ENCODE measurements at places on chromosomes 3 and 15.

- no peak for DNase-seq
Observed at GRCh38 chr3:17836919-17837318, 94.5 kb upstream of the TBC1D5 start.

DNA sequence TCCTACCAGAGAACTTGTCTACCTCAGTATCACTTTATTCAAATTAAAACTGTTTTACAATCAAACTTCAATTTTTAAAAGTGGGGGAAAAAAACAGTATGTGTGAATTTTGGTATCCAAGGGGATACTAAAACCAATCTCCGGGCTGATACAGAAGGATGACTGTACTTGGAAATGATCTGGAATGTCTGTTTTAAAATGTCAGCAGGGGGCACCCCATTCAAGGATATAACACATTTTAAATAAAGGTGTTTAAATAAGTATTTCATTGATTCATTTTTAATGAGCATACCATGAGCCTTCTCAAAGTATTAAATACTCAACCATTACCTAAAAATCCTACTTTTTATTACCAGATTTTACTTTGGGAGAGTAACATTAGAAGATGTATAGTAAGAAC lies 67.9 kb downstream of the ULK4 start:
- DNase-seq, result no peak

GRCh38 chr3:147404000-147404799 lies 2.1 kb downstream of the ZIC4 start:
- DNase-seq, result no peak

DNA sequence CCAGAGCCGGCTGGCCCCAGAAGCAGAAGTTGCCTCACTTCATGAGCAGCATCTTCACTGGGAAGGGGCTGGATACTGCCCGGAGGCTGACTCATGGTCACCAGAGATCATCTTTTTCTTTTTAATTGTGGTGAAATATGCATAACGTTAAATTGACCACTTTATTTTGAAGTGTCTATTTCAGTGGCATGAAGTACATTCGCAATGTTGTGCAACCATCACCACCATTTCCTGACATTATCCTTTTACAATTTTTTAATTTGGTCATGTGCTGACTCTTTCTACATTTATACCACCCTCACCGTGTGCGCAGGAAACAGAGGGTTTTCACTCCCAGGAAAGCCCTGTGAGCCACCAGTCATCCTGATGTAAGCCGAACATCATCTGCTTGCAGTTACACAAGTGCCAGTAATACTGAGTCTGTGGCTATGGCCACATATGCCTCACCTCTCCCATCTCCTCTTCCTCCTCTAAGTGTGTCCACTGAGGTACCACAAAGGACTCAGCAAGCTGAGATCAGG lies 51.6 kb upstream of the ABHD17C start:
- DNase-seq, result no peak

DNA sequence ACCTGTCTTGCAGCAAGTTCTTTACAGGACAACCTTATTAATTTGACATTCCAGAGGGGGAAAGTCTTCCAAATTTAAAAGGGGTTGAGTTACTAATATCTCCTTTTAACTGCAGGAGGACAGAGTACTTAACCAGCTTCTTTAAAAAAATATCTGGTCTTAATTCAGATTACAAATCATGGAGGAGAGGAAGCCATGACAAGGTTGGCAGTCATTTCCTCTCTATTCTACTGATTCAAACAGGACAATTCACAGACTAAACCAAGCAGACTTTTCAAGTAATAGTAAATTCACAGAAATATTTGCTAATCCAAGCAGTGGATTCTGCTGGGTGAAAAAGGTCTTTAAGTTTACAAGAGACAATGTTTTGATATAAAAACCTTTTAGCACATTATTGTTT lies 185.3 kb downstream of the CFAP20DC start:
- DNase-seq, result no peak

DNA sequence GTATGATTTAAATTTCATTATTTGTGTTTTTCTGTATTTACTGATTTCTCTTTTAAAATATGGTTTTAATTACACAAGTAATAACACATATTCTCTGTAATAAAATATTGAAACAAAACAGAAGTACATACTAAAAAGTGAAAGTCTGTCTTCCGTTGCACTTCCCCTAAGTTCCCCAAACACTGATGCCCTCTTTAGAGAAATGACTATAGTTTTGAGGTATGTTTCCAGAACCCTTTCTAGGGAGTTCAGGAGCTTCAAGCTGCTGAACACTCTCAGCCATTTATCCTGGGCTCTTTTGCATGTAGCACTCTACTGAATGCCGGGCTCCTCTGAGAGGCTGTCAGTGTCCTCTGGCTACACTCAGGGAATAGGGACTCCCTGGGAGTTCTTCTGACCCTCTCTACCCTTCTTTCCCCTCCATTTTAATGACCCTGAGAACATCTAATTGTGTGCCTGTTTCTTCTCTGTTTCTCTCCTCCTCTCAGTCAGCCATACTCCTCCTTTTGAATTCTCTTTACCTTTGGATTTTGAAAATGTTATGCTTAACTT lies 60.4 kb upstream of the KCNAB1 start:
- DNase-seq, result no peak

DNA sequence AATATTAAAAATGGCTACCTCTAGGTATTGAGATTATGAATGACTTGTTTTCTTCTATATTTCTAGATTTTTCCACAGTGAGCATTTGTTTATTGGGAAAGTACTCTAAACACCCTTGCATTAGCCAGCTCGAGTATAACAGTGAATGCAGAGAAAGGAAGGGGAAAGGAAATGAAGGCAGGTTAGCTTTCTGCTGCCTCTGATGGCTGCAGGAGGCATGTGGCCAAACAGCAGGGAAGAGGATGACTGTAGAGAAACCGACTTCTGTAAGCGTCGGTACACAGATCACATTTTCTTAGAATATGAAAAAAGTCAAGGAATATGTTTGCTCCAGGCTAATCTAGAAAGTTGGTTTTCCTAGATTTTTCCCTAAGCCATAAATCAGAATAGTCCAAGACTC lies 19.8 kb downstream of the GNB5 start:
- no peak for DNase-seq

GRCh38 chr15:32671339-32672325 lies 30.1 kb downstream of the SCG5 start:
- no peak for DNase-seq

DNA sequence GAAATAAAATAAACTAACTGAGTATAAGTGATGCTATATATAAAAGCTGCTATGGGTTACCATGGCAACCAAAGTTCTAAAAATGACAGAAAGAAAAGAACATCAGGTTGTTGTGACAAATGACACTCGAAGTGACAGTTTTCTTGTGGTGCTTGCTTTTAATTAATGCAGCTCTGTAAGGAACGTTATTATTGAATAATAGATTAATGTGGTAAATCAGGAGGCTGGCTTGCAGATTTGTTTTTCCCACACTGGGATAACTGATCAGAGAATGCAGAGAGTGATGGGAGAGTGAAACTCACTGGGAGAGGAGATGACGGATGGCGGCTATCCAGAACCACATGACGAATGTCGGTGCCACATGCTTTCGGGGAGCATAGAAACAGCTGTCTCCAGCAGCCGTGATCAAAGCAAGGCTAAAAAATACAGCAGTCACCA lies 207.0 kb upstream of the ATP10A start:
- DNase-seq, result no peak

DNA sequence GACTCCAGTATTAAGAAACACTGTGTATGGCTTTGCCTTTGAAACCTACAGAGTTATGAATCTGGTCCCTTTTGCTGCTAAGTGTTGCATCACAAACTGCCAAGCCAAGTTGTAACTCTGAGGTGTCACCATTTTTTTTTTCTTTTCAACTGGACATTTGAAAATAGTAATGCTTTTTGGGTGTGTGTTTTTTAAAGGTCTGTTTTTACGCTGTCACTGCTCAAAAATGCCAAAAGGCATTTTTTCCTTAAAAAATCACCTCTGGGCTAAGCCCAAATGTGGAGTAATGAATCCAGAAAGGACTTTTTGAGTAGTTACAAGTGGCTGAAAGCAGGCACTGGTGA lies 9.5 kb downstream of the SMAD3 start:
- DNase-seq, result no peak

DNA sequence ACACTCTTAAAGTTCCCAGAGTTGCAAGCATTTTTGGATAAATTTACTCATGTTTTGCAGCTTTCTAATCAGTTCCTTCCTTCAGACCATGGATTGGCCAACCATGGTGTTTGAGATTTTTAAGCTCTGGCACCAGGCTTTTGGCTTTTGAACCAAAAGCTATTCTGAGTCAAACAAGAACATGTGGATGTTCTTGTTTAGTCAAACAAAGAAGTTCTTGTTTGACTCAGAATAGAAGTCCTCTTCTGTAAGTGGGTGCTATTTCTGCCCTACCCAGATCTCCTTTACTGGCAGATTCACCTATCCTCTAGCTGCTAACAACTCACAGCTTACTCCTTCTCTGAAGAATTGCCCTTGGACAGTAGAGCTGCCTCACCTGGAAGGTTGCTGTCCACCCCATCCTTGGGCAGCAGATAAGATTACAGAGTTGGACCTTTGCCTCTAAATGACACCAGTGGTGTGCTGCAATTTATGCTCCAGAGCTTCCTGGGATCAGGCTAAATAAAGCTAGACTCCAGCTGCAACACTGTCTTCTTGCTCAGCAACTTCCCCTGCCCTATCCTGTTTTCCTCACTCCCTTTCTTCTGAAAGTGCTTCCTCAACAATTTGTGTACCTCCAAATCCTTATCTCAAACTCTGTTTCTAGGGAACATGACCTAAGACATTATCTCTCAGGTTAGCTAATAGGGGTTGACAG lies 65.6 kb downstream of the COL6A6 start:
- no peak for DNase-seq

- no peak for DNase-seq
Observed at GRCh38 chr15:56732135-56732885, 999 bp downstream of the ZNF280D start.

- DNase-seq, result no peak
Observed at GRCh38 chr15:72562878-72563277, 88.7 kb downstream of the ARIH1 start.

- no peak for DNase-seq
Observed at GRCh38 chr15:63597821-63598220, 634 bp downstream of the FBXL22 start.

DNA sequence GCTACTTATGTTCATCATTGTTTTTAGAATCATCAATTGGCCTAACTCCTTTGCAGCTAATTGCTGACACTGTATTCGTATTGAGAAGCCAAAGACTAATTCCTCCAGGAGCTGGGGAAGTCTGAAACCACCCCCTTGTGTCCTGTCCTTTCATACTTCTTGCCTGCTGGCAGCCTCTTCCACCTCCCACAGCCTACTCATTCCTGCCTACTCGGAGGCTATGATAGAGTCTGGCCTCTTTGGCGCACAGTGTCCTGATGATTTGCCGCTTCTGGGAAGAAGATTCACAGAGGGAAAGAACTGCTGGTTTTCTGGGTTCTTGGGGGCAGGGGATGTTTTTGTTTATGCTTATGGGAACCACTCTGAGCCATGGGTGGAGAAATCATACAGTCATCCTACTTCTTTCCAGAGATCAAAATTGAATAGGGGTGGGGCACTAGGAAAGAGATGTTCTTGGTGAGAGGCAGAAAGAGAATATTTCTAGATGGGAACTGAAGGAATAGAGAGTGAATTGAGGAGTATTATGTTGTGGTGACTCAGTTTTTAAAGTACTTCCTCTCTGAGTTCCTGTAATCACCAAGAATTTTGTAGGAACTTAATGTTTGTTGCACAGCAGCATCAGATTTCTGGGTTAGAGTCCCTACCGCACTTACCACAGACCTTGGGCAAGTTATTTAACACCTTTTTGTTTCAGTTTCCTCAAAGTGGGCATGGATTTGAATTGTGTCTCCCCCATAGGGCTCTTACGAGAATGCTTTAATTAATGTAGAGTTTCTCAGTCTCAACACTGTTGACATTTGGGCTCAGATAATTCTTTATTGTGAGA lies 22.1 kb upstream of the SCAANT1 start:
- no peak for DNase-seq

- no peak for DNase-seq
Observed at GRCh38 chr15:100601617-100602063, 344 bp downstream of the LINS1 start.

- no peak for DNase-seq
Observed at GRCh38 chr15:75327491-75327890, 8.4 kb upstream of the COMMD4 start.

GRCh38 chr3:195859061-195859845 lies 47.5 kb upstream of the MUC4 start:
- DNase-seq, result peak; percentile 62

DNA sequence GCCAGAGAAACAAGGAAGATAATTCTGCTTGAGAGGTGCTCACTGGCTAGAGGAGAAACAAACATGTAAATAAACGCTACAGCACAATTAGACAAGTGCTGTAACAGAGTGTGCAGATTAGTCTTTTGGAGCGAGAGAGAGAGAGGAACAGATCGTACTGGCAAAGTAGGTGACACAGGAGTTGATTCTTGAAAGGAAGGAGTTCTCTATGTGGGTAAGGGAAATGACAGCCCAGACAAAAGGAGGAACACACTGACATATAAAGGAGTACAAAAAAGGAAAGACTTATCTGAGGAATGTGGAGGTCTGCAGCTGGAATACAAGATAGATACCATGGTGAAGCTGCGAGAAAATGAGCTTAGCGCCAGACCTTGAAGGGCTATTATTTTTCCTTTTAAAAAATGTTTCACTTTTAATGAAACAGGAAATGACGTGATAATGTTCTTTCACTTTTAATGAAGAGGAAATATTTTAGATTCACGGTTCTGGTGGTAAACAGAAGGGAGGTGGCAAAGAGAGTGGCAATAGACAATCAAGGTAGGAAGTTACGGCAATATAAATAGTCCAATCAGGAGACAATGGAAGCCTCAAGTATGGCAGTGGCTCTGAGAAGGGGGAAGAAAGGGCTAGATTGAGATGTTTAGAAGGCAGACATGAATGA lies 202.9 kb downstream of the VPS13C start:
- no peak for DNase-seq

- DNase-seq, result no peak
Observed at GRCh38 chr15:101445562-101446517, 43.7 kb downstream of the PCSK6 start.

DNA sequence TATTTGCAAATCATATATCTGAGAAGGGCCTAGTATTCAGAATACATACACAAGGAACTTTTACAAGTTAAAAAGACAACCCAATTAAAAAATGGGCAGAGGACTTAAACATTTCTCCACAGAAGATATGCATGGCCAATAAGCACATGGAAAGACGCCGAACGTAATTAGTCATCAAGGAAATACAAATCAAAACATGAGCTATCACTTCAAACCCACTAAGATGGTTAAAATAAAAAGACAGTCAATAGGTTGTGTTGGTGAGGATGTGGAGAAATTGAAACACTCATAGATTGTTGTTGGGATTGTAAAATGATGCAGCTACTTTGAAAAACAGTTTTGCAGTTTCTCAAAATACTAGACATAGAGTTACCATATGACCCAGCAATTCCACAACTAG lies 61.2 kb upstream of the NEO1 start:
- DNase-seq, result no peak

GRCh38 chr15:40085266-40085665 lies 23.4 kb downstream of the BMF start:
- no peak for DNase-seq

DNA sequence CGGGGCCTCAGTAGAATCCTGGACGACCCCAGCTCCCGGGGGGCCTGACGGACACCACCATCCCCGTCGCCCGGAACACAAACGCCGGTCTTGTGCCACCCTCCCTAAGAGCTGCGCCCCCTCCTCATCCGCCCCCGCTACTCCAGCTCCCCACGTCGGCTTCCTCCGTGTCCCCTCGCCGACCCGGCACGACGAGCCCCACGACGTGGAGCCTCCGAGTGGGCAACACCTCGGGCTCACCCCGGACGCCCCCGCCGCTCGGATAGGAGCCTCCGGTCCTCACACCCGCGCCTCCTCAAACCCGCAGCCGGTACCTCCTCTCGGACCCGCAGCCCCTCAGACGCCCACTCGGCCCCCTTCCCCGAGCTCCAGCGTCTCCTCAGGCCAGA lies 525 bp downstream of the NPTN start:
- no peak for DNase-seq

- DNase-seq, result no peak
Observed at GRCh38 chr3:17307887-17308286, 423.1 kb downstream of the PLCL2 start.

Data from stimulated activated CD4-positive, alpha-beta T cell treated with anti-CD3 and anti-CD28 coated beads, TNF-alpha, amount 100 ng/mL, for 1 hour (primary cell).